ENCODE measurements at places on chromosomes 12 and 14.

- H3K4me3 ChIP-seq = no peak overlapping the region
- H3K27me3 ChIP-seq = no peaks in the 10 kb centered on the region
- DNase-seq = no peak
- H3K36me3 ChIP-seq = no peaks in the 10 kb centered on the region
Observed at GRCh38 chr12:94615260-94616181, 34.8 kb downstream of the TMCC3 start.

GRCh38 chr14:76518366-76518765 is 142.4 kb downstream of the ESRRB start:
- no peaks in the 10 kb centered on the region for H3K4me1 ChIP-seq
- no peak overlapping the region for H3K27ac ChIP-seq
- H3K27me3 ChIP-seq = no peaks in the 10 kb centered on the region
- no peak for DNase-seq

GRCh38 chr12:128513831-128514230 is 246.9 kb downstream of the TMEM132C start:
- H3K27ac ChIP-seq = no peak overlapping the region
- H3K4me3 ChIP-seq = no peak overlapping the region
- peaks cover 4% of the 10 kb centered on the region for H3K4me1 ChIP-seq
- H3K36me3 ChIP-seq = peaks cover 2% of the 10 kb centered on the region
- no peaks in the 10 kb centered on the region for H3K27me3 ChIP-seq
- DNase-seq = no peak

DNA sequence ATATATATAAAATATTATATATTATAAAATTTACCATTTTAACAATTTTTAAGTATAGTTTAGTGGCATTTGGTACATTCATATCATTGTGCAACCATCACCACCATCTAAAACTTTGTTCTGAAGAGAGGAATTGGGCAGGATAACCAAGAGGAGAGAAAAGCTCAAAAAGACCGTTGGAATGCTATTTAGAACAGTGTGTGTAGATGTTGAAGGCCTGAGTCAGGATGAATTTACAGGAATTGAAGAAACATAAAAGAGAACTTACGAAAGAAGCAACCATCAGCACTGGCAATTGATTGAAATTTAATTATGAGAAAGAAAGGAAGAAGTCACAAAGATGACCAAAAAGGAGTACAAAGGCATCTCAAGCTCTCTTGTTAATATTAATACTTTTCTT is 196.9 kb upstream of the PWP1 start:
- H3K27me3 ChIP-seq = no peaks in the 10 kb centered on the region
- no peak for DNase-seq
- no peak overlapping the region for H3K4me3 ChIP-seq
- no peaks in the 10 kb centered on the region for H3K4me1 ChIP-seq
- no peak overlapping the region for H3K27ac ChIP-seq
- H3K36me3 ChIP-seq = no peaks in the 10 kb centered on the region

GRCh38 chr14:89600950-89601826 is 184.2 kb upstream of the FOXN3 start:
- no peak overlapping the region for H3K4me3 ChIP-seq
- H3K27ac ChIP-seq = no peak overlapping the region
- no peaks in the 10 kb centered on the region for H3K36me3 ChIP-seq
- DNase-seq = no peak
- no peaks in the 10 kb centered on the region for H3K4me1 ChIP-seq

DNA sequence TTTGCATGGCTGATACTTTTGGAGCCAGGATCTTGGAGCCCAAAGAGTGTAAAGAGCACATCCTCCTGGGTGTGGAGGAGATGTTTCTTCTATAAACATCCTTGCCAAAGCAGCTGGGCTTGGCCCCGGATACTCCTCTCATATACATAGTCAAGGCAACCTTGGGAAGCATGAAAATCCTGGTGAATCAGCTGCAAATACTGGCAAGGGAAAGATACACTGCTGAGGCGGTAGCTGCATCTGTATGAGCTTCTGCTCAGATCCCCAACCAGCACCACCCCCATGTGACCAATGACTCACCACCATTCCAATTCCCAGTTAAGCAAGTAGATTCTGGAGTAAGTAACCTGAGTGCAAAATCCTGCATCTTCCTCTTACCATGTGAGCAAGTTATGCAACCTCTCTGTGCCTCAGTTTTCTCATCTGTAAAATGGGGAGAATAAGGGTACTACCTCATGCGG is 567.4 kb downstream of the MED13L start:
- no peaks in the 10 kb centered on the region for H3K36me3 ChIP-seq
- no peak overlapping the region for H3K27ac ChIP-seq
- DNase-seq = no peak
- no peaks in the 10 kb centered on the region for H3K27me3 ChIP-seq

- no peaks in the 10 kb centered on the region for H3K27me3 ChIP-seq
- no peak for DNase-seq
- H3K4me1 ChIP-seq = peaks cover 13% of the 10 kb centered on the region
- H3K27ac ChIP-seq = no peak overlapping the region
Observed at GRCh38 chr14:61048640-61049039, 67.6 kb downstream of the SLC38A6 start.

GRCh38 chr12:40953076-40953475 is 235.0 kb upstream of the PDZRN4 start:
- no peak overlapping the region for H3K4me3 ChIP-seq
- H3K27me3 ChIP-seq = no peaks in the 10 kb centered on the region
- no peaks in the 10 kb centered on the region for H3K4me1 ChIP-seq

GRCh38 chr14:70599345-70599744 is 1.1 kb downstream of the MED6 start:
- H3K4me1 ChIP-seq = peaks cover 2% of the 10 kb centered on the region
- H3K27ac ChIP-seq = no peak overlapping the region
- H3K4me3 ChIP-seq = peak overlapping the region; percentile 69
- DNase-seq = no peak

DNA sequence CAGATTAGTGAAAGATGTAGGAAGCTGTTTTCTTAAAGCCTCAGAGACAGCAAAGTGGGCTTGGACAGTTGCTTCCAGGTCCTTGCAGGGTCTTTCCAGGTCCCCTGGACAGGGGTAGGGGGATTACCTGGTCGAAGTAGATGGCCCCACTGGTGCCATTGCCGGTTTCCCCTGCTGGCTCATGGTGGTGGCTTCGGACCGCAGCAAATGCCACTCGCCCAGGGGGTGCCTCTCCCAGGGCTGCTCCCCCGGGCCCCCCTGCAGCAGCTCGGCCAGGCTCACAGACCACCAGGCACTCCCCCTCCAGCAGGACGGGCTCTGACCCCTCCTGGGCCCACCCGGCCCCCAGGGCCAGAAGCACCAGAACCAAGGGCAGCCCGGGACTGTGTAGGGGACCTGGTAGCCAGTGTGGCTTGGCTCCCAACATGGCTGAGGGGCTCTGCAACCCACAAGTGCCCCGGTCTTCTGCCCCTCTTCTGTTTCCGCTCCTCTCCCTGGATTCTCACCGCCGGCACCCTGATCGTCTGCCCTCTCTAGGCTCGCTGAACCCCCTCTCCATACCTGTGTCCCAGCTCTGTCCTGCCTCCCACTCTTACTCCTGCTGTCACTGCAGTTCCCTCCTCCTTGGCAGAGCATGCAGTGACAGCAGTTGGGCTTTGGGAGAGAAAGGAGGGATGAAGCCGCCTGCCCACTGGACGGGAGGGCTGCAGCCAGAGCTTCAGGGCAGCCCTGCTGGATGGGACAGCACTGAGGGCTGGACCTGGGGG is 657 bp downstream of the CBLN3 start:
- H3K4me3 ChIP-seq = no peak overlapping the region
- no peaks in the 10 kb centered on the region for H3K27me3 ChIP-seq
- H3K4me1 ChIP-seq = peaks cover 9% of the 10 kb centered on the region
- peaks cover 25% of the 10 kb centered on the region for H3K36me3 ChIP-seq
- no peak for DNase-seq

DNA sequence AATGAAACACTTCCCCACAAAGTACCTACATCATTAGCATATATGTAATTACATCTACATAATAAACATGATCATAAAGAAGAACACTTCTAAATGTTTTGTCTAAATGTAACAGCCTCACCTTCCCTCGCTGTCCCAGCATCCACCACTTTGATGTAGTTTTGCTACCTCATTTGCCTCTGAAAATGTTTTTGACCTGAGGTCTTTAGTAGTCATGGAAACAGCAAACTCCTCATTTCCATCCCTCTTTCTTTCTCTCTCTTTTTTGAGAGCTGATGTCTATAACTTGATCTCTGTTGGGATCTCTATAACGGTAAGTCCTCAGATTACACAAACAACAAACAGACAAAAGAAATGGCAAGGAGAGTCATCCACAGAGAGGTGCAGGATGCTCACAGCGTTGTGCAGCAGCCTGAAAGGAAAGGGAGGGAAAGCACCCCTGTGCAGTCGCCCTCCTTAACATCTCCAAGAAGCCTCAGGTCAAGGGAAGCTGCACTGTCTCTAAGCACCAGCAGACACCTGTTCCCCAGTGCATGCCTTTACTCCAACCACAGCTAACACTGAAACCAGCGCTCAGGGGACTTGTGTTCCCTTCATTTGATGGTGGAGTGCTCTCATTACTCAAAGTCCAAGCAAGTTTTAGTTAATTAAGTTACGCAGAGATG is 268.7 kb downstream of the TMEM132D start:
- H3K4me3 ChIP-seq = no peak overlapping the region
- peaks cover 8% of the 10 kb centered on the region for H3K4me1 ChIP-seq
- DNase-seq = no peak
- H3K27me3 ChIP-seq = no peaks in the 10 kb centered on the region

DNA sequence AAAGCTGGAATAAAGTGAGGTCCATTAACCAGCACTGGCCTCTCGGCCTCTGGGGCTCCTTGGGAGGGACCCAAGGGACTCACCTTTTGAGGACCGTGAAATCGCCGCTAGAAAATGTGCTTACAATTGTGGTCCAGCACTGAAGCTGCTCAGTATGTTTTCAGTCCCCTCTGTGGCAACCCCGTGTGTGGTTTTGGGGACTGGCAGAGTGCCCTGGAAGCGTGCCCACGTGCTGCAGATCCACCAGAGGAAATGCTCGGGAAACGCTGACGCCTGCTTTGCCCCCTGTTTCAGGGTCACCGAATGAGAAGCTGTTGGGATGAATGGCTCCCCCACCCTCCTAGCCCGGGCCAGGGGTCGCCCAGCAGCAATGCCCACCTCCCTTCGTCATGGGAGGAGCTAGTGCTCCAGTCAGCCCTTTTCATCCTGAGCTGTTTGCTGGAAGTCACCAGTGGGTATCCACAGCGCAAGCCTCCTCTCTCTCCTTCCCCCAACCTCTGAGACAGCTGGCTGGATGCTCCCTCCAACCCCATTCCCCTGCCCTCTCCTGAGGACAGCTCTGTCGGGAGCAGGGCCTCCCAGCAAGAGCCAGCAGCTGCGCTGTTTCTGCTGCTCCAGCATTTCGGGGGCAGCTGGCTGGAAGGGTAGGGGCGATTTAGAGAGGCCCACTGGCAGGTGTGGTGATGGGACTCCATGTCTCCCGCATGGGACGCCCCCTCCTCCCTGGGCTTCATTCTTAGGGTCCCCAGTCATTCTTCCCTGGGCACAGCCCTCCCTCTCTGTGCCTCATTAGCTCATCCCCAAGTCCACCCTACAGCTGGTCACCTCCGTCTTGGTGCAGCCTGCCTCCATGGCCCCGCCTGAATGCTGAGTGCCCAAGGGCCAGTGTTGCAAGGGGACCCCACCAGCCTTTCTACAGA is 33.2 kb upstream of the PPP1R13B start:
- peaks cover 11% of the 10 kb centered on the region for H3K4me1 ChIP-seq
- DNase-seq = no peak
- peaks cover 45% of the 10 kb centered on the region for H3K27me3 ChIP-seq
- H3K36me3 ChIP-seq = no peaks in the 10 kb centered on the region

- H3K27me3 ChIP-seq = no peaks in the 10 kb centered on the region
- no peaks in the 10 kb centered on the region for H3K4me1 ChIP-seq
- no peaks in the 10 kb centered on the region for H3K36me3 ChIP-seq
- H3K27ac ChIP-seq = no peak overlapping the region
Observed at GRCh38 chr14:88289996-88290395, 33.1 kb downstream of the KCNK10 start.

GRCh38 chr14:92568621-92569479 is 55.3 kb downstream of the RIN3 start:
- no peak overlapping the region for H3K4me3 ChIP-seq
- no peak overlapping the region for H3K27ac ChIP-seq
- no peaks in the 10 kb centered on the region for H3K27me3 ChIP-seq
- no peaks in the 10 kb centered on the region for H3K4me1 ChIP-seq

- H3K4me1 ChIP-seq = no peaks in the 10 kb centered on the region
- H3K27ac ChIP-seq = no peak overlapping the region
- H3K27me3 ChIP-seq = no peaks in the 10 kb centered on the region
- no peak for DNase-seq
Observed at GRCh38 chr14:61753631-61754030, 8.6 kb upstream of the SNAPC1 start.

GRCh38 chr12:130968611-130969010 is 14.9 kb downstream of the ADGRD1 start:
- no peaks in the 10 kb centered on the region for H3K36me3 ChIP-seq
- no peak for DNase-seq
- H3K27me3 ChIP-seq = no peaks in the 10 kb centered on the region
- no peak overlapping the region for H3K27ac ChIP-seq

DNA sequence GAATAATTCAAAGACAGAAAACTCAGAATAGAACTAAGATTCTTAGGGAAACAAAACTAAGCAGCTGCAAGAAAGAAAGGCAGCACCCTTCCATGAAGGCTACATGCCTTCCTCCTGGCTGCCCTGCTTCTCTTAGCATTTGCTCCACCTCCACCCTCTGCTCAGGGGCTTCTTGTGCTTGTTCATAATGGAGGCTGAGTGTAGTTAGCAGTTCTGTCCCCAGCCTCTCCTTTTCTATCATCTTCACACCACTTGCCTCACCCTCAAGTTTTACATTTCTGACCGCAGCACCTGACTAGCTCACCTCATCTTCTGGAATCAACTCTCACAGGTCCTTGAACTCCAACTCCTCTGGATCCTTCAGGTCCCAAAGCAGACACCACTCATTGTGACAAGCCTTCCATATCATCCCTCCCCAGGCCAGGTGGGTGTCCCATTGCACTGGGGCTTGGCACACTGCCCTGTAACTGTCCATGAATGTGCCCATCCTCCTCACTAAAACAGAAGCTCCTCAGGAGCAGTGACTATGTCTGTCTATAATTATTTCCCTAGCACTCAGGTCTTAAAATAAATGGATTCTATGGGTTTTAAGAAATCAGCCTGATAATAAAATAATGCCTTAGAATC is 139.1 kb downstream of the TMTC1 start:
- H3K27me3 ChIP-seq = no peaks in the 10 kb centered on the region
- no peak for DNase-seq
- H3K27ac ChIP-seq = no peak overlapping the region
- peaks cover 24% of the 10 kb centered on the region for H3K36me3 ChIP-seq

- peak; percentile 83 for DNase-seq
- H3K27ac ChIP-seq = peak within 1 kb of the TSS; percentile 92
Observed at GRCh38 chr14:49767571-49768300, at the start of gene KLHDC2. TSS of gene KLHDC2 (plus strand) at chr14:49768153. CDS start at chr14:49768469, 316 bp downstream.
